ENCODE measurements at places on chromosomes 5 and 9.
A peak's percentile ranks its signal among the peaks of the same experiment; 100 is the strongest.

- peak; percentile 71 for DNase-seq
Measured at GRCh38 chr9:124222918-124223720, 34.6 kb upstream of the NEK6 start.

DNA sequence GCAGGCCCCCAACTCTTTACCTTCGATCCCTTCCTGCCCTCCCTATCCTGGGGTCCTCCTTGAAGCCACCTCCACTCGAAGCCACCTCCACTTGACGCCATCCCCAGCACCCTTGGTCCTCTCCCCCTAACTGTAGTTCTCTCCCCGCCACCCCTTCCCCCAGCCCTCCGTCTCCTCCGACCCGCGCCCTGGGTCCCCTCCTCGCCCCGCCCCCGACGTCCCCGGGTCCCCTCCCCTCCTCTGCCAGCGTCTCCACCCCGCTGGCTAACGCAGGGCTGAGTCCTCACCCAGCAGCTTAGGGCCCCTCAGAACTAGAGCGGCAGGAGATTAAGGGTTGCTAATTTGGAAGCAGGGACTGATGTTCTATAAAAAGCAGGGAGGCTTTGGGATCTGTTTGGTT is 30.6 kb upstream of the ANKRD33B start:
- no peak for DNase-seq

DNA sequence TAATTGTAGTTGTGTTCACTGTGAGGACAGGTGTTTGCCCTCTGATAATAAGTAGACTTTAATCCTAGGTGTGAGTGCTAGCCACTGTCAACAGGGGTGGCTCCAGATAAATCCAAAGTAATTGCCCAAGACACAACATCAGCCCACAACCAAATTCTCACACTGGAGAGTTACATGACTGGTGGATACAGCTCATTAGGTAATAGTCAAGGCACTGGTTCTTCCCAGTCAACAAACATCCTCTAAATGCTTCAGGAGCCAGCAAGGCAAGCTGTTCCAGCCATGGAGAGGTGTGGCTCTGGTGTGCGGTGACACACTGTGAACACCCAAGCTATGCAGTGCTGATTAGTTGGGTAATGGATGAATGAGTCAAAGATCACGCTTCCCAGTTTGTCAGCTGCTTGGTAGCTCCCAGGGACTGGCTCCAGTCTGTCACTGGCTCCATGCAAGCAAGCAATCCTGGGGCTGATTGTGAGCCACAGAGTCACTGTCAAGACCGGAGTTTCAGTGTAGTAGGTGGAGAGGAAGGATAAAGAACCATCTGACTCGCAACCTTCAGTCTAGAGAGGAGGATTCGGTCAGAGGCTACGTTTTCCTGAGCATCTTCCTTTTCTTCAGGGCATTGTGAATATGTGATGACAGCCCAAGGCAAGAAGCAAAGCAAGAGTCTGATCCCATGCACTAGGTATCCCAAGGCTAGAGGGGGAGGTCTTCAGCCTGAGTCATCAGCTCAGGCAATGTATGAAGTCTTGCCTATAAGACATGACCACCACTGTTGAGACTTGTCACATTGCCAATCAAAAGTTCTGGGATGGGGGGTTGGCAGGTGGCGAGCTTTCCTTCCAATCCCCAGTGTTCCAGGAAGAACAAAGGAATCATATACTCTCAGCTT is 63.1 kb downstream of the UGCG start:
- no peak for DNase-seq

DNA sequence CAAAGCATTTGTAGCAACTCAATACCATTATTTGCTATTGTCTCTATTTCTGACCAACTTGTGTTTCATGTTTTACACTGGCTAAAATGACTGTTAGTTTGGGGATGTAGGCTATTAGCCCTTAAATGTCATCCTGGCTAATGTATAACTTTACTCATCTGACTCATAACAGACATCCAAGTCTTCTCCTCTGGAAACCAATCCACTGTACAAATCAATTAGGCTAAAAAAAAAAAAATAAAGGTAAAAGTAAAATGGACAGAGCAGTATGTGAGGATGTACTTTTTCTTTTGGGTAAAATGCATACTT is 20.6 kb downstream of the MEGF9 start:
- DNase-seq: no peak

DNA sequence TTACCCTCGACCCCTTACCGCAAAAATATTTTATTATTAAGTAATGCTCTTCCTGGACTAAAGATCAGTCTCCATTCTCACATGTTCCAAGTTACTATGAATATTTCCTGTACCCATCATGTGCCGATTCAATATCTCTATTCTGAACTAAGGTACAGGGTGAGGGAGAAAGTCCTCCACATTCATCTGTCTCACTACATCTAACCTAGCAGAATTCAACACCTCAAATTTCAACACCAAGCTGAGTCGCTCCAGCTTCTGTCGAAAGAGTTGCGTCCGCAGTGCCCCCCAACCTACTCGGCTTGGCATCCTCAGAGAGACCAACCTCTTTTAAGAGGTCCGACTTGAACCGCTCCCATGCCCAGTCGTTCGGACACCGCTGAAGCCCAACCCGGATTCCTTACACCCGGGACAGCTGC is 1.0 kb downstream of the CERT1 start:
- DNase-seq: no peak

GRCh38 chr9:2424619-2425033 is 197.0 kb upstream of the VLDLR start:
- DNase-seq: no peak

- DNase-seq: no peak
Measured at GRCh38 chr5:20554001-20554400, 566.0 kb upstream of the CDH18 start.

GRCh38 chr5:133400120-133400519 is 212.2 kb downstream of the FSTL4 start:
- DNase-seq: no peak

DNA sequence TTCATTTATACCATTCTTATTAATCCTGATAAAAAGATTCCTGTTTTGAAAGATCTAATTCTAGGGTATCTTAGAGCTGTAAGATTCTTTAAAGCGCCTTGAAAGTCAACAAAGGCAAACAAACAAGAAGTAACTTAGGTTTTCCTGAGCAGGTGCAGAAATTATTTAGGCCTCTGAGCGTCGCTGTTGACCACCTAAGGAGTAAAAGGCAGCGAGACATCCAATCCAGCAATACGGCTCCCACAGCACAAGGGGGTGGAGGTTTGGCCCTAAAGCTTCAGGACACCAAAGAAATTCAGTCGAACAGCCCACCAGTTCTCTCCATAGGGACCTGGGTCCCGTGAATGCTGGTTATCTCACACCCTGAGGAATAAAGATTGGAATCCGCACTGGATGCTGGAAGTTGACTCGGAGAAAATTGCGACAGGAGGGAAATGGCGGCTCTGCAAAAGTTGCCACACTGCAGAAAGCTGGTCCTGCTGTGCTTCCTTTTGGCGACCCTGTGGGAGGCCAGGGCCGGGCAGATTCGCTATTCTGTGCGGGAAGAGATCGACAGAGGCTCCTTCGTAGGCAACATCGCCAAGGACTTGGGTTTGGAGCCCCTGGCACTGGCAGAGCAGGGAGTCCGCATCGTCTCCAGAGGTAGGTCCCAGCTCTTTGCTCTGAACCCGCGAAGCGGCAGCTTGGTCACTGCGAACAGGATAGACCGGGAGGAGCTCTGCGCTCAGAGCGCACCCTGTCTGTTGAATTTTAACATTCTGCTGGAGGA is at the start of gene PCDHGA2:
Gene PCDHGA2 (plus strand): TSS at position 223 of the 769 bp plus-strand sequence.
- no peak for DNase-seq

DNA sequence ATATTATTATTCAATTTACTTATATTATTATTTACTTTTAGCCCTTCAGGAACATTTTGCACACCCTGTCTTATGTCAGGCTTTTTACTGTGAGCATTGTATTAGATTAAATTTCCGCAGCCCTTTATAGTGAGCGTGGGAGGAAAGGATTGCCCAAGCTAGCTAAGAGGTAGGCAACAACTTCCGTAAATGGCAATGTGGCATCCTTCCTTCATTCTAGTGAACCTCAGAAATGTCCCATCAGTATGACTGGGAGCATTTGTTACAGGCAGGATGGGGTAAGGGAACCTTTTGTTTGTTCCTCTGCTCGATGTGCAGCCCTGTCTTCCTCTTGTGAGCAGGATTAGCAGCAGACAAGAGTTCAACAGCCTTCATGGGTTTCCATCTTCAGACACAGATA is 6.2 kb upstream of the CD180 start:
- no peak for DNase-seq

DNA sequence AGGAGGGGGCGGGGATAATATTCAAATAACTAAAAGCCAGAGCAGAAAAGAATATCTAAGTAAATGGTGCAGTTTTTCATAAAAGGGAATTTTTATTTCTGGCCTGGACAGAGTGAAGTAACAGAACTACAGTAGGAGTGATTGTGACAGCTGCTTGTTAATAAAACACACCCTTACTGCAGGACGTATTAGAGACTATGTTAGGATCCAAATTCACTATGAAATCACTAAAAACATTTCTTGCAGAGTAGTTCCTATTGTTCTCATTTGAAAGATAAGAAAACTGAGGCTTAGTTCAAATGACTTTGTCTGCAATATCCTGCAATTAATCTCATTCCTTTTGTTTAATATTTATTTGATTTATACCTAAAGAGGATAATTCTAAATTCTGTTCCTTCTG is 39.5 kb downstream of the FAM174A start:
- no peak for DNase-seq

- no peak for DNase-seq
Measured at GRCh38 chr9:124800306-124801259, 23.6 kb downstream of the OLFML2A start.

GRCh38 chr5:60649288-60649917 is 50.6 kb downstream of the DEPDC1B start:
- DNase-seq: peak; percentile 44

GRCh38 chr5:98906756-98907355 is 22.0 kb downstream of the CHD1 start:
- DNase-seq: no peak

DNA sequence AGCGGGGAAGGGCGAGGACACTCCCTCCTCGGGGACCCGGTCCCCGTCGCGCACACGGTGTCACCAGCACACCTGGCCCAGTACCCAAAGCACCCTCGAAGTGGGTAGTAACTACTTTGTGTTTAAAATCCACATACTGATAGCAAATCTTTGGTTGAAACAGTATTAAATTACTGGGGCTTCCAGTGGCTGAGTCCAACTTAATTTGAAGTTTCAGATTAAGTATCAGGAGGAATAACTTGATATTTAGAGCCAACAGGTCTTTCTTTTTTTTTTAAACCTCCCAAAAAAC is 615 bp downstream of the ATG10 start:
- no peak for DNase-seq

DNA sequence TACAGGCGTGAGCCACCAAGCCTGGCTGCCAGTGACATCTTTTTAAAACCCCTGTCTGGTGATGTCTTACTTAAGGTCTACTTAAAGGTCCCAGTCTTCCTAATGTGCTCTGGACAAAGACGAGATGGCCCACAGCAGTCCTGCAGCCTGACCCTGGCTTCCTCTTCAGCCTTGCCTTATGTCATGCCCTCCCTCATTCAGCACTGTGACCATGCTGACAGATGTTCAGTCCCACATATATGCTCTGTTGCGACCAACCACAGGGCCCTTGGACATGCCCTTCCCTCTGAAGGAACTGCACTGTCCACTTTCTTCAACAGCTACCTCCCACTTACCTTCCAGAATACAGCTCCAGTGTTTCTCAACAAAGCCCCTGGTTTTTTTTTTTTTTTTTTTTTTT is 172.8 kb upstream of the PANK3 start:
- no peak for DNase-seq

DNA sequence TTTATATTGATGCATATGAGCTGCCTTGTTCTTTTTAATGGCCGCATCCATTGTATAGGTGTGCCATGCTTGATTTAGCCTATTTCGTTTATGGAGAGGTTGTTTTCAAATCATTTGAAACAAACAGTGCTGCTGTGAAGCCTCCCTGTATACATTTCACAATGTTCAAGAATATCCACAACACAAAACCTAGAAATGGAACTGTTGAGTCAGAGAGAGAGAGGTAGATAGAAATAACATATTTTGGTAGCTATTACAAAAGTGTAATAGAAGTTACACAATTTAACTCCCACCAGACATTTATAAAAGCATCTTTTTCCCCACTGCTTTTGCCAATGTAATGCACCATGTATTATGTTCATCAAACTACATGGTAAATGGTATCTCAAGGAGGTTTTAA is 82.0 kb downstream of the FRMD3 start:
- no peak for DNase-seq

- no peak for DNase-seq
Measured at GRCh38 chr5:58403822-58404433, 56.0 kb downstream of the PLK2 start.

GRCh38 chr9:33472881-33473615 is 676 bp downstream of the NOL6 start:
- no peak for DNase-seq

GRCh38 chr5:140611020-140611521 is 21.9 kb downstream of the CD14 start:
- DNase-seq: no peak

DNA sequence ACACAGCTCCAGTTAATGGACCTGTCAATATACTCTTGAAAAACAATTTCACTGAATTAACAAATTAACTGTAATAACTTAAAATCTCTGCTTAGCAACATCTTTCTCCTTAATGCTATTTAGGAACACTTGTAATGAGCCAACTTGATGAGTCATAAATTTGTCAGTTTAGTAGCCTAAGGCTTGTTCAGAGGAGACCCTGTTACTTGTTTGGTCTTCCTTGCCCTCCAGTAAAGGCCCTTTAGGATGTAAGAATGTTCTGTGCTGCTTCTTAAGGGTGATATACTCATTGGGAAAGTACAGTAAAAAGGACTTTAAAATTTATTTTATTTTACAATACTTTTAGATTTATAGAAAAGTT is 11.4 kb upstream of the MATR3 start:
- DNase-seq: no peak

GRCh38 chr9:98016137-98016680 is 33.1 kb downstream of the ANP32B start:
- DNase-seq: no peak

DNA sequence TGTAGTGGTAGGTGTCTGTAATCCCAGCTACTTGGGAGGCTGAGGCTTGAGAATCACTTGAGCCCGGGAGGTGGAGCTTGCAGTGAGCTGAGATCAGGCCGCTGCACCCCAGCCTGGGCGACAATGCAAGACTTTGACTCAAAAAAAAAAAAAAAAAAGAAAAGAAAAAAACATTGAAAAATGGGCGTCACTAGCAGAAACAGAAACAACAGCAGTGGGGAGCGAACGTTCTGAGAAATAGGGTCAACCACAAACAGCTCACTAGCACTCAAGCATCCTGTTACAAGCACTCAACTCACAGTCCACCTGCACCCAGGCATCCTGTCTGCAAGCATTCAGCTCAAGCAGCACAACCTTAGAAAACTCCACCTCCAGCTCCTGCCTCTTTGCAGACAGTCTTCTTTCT is 17.2 kb downstream of the TRIM14 start:
- no peak for DNase-seq

Measured in midbrain (tissue), 1 donor.